ENCODE measurements at places on chromosomes 2 and 18.

DNA sequence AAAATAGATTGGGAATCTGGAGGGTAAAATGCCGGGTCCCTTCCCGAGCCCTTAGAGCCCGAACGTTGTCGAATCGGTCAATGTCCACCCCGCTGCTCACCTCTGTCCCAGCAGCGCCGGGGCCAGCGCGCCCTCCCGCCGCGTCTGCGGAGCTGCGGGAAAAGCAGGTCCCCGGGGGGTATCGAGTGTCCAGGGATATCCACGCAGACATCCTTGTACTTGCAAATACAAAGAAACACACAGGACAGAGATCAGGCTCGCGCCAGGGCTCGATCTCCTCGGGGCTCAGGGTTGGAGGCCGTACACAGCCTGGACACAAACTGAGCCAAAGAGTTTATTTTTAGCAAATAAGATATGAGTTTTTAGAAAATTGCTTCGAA lies 2.3 kb upstream of the GATA6 start:
- DNase-seq, result no peak

GRCh38 chr18:9206421-9206820 lies 69.8 kb downstream of the ANKRD12 start:
- no peak for DNase-seq

- DNase-seq, result no peak
Observed at GRCh38 chr2:179654806-179655205, 206.6 kb downstream of the ZNF385B start.

- DNase-seq, result no peak
Observed at GRCh38 chr18:58045242-58046092, 1.4 kb downstream of the NEDD4L start.

All from stimulated activated CD8-positive, alpha-beta memory T cell treated with anti-CD3 and anti-CD28 coated beads, Interleukin-15, amount 100 ng/mL, for 1 hour (primary cell).